ENCODE measurements at places on chromosomes 2 and 18. TPM values are rescaled to one million over a fixed set of nuclear protein-coding genes. Genes with fewer than 3 reads are reported as not detected.

Gene NT5C1B
- not detected for polyA plus RNA-seq

Gene IL36A
- polyA plus RNA-seq, result not detected

Gene SS18
- polyA plus RNA-seq, result 113 TPM

Gene TRIM54
- not detected for polyA plus RNA-seq

Gene RNF125
- polyA plus RNA-seq, result 0.67 TPM

Gene CYTIP
- 0.17 TPM for polyA plus RNA-seq

Gene ARHGAP28
- 3.3 TPM for polyA plus RNA-seq

Gene REG3A
- polyA plus RNA-seq, result not detected

Gene RTP5
- not detected for polyA plus RNA-seq

Gene DYSF
- 0.67 TPM for polyA plus RNA-seq

Gene CRACDL
- not detected for polyA plus RNA-seq

Data from fibroblast of lung (primary cell).